ENCODE measurements at places on chromosomes 7 and 10. TPM values are rescaled to one million over a fixed set of nuclear protein-coding genes. Genes with fewer than 3 reads are reported as not detected.

The LRRC27 gene
- 6.8 TPM for total RNA-seq

The SFTPA2 gene
- not detected for total RNA-seq

The NOM1 gene
- total RNA-seq: 13.5 TPM

The NPY gene
- not detected for total RNA-seq

The SPDYE11 gene
- total RNA-seq: 0.17 TPM

The DNAJC12 gene
- 3.3 TPM for total RNA-seq

The FRMPD2 gene
- 0.33 TPM for total RNA-seq

GRCh38 chr10:107028236-107028635 is 136.3 kb downstream of the SORCS1 start:
- DNase-seq: no peak

DNA sequence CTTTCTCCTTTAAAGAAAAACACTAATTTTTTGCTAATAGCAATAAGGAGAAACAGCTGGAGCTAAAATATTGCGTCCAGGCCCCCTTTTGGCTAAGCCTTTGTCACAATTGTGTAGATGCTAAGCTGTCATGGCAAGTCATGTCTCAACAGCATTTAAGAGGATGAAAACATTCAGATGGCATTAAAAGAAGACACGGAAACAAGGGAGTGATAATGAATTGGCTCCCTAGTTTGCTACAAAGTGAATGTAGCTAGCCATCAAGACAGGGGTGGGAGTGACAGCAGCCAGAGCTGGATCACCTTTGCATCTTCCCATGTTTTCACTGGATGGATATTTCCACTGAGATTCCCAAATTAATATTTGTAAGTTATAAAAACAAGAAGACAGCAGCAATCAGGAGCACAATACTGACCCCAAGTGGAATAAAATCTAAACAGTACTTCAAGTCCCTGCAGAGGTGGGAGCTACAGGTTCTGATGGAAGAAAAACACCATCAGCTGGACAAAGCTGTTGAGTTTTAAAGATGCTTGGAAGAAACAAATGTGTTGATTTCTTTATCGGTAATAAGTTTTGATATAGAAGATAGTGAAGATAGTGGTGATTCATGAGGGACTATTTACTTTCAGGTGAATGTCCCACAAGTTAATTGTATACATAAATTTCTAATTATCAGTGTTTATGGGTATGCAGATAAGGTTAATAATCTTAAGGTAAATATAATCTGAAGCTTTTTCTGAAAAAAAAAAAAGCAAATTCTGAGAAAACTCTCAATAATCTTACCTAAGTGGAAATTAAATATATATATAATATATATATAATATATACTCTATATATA is 129.4 kb downstream of the SLC16A9 start:
- no peak for DNase-seq

- DNase-seq: no peak
These were observed 7.4 kb downstream of the MAT1A start for GRCh38 chr10:80281784-80282765.

GRCh38 chr7:150324373-150324961 is 1.1 kb upstream of the ACTR3C start:
- no peak for DNase-seq

GRCh38 chr10:86553639-86554038 is 32.0 kb upstream of the WAPL start:
- DNase-seq: no peak

- DNase-seq: peak; percentile 61
These were observed 1.8 kb downstream of the DDIT4 start for GRCh38 chr10:72275351-72276012.

- no peak for DNase-seq
These were observed 375.5 kb downstream of the SORCS1 start for GRCh38 chr10:106788982-106789381.

Data from mammary epithelial cell (primary cell).